ENCODE measurements at places on chromosomes 6 and 20.

- no peak for DNase-seq
Observed at GRCh38 chr6:150495126-150495525, 104.6 kb upstream of the PLEKHG1 start.

DNA sequence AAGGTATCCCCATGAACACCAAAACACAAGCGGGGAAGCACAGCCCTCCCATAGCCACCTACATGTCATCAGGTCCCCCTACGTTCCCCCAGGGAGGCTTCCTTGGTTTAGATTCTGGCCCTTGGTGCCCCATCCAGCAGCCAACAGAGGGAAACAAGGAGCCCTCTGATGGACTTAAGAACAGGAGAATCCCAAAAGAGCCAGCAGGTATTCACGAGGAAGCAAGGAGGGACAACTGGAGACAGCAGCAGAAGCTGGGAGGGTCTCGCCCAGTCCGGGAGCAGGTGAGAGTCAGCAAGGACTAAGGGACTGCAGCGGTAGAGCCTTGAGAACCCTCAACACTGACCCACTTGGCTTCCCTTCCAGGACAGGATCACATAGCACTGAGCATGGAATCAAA, 58.4 kb upstream of the TOP1 start:
- no peak for DNase-seq

DNA sequence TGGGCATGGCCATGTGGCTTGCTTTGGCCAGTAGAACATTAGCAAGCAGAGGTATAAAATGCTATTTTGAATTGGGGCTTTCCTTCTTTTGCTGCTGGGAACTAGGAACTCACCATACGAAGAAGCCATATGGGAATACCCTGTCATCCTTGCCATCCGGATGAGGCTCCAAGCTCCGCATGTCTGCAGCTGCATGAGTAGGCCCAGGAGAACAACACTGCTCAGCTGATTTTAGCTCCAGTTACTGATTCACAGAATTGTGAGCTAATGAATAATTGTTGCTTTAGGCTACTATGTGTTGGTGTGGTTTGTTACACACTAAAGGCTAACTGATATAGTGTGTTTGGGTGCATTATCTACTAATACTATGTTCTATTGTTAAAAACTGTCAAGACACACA, 2.7 kb upstream of the PLCB4 start:
- peak; percentile 7 for DNase-seq

- DNase-seq, result no peak
Observed at GRCh38 chr6:85469276-85470022, 19.6 kb downstream of the NT5E start.

GRCh38 chr20:11354846-11355245, 562.8 kb upstream of the BTBD3 start:
- DNase-seq, result no peak

DNA sequence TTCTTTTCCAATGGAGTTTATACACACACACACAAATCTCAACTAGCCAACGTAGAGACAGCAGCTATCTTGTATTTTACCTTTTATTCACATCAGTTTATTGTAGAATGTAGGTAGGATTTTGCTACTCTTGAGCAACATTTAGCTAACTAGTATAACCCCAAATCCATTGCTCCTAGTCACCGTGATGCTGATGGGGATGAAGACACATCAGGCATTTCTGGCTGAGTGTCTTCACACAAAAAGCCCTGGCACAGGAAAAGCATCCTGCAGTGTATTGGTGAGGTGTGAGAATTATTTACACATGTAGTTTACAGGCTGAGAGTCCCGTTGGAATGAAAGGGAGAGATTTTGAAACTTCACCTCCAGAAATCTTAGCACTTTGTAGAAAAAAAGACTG, 65.9 kb upstream of the FBXL4 start:
- no peak for DNase-seq

DNA sequence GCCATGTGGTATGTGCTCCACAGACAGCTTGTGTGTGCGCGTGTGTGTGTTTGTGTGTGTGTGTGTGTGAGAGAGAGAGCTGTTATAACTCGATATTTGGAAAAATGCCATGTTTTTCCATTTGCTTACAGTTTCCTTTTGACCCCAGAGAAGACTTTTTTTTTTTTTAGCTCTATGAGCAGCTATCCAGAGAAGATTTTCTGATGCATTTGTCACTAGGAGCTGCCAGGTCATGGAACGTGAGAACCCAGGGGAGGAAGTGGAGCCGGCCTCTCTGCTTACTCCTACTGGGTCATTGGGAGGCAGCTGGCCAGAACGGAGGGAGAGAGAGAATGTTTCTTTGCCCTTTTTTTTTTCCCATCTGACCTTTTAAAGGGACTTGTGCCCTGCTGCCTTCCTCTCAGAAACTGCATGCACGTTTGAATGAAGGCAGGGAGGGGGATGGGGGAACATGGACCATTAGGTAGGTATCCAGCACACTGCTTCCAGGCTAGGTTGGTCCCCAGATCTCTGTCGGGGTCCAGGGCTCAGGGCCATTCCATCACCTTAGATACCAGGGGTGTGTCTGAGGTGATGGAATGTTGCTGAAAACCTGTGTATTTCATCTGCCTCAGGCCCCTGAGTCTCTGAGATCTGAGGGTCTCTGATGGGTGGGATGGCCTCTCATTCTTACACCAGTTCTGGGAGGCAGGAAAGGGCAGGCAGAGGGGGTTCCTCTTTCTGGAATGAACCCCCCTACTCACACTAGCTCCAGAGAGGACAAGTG, 11.2 kb upstream of the MRPS18A start:
- DNase-seq, result peak; percentile 55

DNA sequence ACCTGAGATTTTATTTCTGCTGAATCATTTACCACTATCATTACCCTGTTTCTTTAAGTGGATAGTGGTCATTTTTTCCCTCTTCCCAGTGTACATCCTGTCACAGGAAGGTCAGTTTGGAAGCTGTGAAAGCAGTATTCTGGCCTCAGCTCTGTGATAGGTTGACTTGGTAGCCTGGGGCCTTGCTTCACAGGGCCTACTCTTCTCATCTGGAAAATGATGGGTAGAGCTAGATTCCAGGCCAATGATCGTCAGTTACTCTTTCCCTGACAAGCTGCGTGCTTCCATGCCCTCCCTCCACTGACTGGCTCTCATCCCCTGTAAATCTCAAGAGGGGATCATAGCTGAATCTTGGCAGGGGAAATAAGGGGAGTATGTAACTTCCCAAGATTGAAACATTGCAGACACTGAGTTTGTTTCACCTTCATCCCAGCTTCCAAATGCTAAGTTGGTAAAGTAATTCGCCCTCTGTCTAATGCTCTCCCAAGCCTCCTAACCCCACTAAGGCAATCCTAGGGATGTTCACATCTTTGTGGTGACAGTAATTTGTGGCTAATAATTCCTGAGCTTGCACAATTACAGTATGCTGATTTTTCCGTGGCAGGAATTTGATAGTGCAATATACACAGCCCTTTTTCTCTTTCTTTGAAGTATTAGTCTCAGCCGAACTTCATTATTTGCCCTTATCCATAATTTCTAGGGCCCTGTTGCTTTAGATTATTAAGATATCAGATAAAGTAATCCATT, 51.2 kb downstream of the VAPB start:
- DNase-seq, result no peak

GRCh38 chr20:8399947-8400346, 267.9 kb downstream of the PLCB1 start:
- DNase-seq, result no peak

DNA sequence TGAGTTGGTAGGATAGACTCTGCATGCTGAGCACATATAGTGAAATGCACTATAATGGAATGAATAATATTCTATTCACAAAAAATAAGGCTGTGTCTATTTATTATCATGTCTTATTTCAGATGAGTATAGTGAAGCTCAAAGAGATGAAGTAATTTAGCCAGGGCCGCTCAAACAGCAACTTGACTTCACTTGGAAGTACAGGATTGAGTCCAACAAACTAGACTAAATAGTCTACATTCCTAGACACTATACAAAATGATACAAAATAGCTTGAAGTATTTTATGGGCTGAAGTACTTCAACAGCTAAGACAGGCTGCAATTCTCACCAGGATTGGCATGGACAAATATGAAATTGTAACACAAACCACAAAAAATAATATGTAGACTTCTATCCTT, 144.5 kb upstream of the DST start:
- no peak for DNase-seq

DNA sequence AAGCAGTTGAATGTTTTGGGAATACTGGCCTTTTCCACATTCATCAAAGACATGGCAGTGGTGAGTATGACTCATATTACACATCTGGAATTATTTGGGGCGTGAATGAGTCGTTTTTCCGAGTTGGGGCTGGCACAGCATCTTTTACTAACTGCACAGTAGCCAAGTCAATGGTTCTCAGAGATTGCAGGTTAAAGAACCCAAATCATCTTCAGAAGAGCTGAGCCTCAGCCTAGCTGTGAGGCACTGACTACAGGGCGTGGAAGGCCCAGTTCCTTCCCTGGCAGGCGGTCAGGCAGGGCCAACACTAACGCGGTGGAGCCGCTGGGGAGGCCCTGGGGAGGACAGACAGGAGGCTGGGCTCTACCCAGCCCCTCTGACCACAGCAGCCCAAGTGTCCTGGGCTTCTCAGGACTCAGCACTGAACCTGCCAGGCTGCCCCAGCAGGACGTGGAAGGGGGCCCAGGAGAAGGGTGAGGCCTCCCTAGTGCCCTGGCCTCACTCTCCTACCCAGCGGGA, 20.1 kb upstream of the HELZ2 start:
- peak; percentile 91 for DNase-seq

GRCh38 chr6:37480118-37480736, 19.5 kb downstream of the CCDC167 start:
- DNase-seq, result no peak

DNA sequence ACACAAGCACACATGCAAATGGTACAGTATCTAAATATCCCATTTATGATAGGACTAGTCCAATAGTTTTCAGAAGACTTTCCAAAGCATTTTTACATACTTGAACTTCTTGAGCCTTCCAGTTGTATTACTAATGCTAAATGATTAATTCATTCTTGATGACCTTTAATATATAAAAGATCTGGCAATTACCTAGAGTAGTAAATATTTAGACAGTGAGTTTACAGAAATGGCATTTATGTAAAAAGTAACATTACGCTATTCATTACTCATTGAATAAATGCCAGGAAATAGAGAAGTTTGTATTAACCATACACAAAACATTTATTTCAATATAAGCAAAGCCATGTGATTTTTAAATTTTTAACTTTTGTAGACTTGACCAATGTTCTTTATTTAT, 158.8 kb downstream of the DST start:
- DNase-seq, result no peak

GRCh38 chr20:62061851-62062423, 3.7 kb downstream of the TAF4 start:
- DNase-seq, result no peak

GRCh38 chr6:61711849-61712248, 574.2 kb downstream of the KHDRBS2 start:
- no peak for DNase-seq

- DNase-seq, result no peak
Observed at GRCh38 chr6:35076997-35077712, 64.0 kb downstream of the TCP11 start.

GRCh38 chr6:52389626-52390360, 27.8 kb downstream of the PAQR8 start:
- peak; percentile 17 for DNase-seq

- no peak for DNase-seq
Observed at GRCh38 chr20:573414-574296, 30.1 kb upstream of the CSNK2A1 start.
